Astrocyte (in vitro differentiated cells and primary cell): ENCODE measurements at places on chromosomes 4 and X. TPM values are rescaled to one million over a fixed set of nuclear protein-coding genes. Genes with fewer than 3 reads are reported as not detected.

- DNase-seq: peak; percentile 65
Measured at GRCh38 chr4:139453041-139453370, 915 bp upstream of the RAB33B start.

- DNase-seq: no peak
Measured at GRCh38 chr4:82484996-82485783, 54.8 kb downstream of the ENOPH1 start.

- DNase-seq: peak; percentile 68
Measured at GRCh38 chr4:8394061-8394519, 46.4 kb downstream of the ACOX3 start.

DNA sequence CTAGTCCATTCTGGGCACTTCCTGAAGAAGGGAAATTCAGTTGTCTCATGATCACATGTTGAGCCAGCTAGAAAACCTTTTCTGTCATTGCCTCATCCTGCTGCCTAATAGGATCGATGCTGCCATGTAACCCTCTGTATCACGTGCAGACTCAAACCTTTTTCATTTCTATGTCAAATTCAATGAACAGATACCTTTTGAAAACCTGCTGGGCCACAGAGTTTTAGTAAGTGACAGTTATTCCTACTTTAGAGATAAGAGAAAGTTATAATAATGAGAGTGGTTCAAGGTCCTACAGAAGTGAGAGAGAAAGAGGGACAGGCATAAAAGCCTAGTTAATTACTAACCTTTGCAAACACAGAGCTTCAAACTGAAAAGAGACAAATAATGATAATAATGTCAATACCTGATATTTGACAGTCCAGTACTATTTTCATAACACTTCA, 46.0 kb downstream of the MAOA start:
- no peak for DNase-seq

EDA2R gene
- 20.8 and 25.3 TPM in 2 replicates for total RNA-seq

PDLIM5 gene
- total RNA-seq: 174 and 181 TPM in 2 replicates

ARAF gene
- total RNA-seq: 44.0 and 48.7 TPM in 2 replicates

CSAG1 gene
- 0.75 and 1.2 TPM in 2 replicates for total RNA-seq

USP17L17 gene
- total RNA-seq: not detected in 2 replicates

SULT1E1 gene
- total RNA-seq: 0.34 TPM in 1 of 2 replicates, not detected in the other
